ENCODE measurements at places on chromosomes 5 and 9.

DNA sequence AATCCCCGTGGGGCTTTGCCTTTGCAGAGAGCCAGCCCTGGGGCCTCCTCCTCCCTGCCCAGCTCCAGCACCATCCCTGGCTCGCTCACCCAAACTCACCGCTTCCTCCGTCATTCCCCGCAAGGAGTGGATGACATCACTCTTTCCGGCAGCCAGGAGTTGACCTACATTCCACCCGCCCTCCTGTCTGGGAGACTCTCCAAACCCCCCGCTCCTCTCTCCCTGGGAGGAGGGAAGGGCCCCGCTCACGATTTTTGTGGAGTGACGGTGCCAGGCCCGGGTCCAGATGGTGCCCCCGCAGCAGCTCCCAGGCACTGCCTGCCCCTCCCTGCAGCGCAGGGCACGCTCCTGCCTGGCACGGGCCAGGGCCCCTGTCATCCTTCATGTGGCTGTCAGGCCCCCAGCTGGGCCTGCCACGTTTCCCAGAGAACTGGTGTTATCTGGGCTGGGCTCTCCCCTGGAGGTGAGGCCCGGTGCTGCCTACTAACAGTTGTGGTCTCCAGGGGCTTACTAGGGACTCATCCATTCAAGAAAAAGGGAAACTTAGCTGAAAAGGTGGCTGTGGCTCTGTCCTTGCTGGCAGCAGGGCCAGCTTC, 52.3 kb downstream of the NTNG2 start:
- peak; percentile 50 for DNase-seq

DNA sequence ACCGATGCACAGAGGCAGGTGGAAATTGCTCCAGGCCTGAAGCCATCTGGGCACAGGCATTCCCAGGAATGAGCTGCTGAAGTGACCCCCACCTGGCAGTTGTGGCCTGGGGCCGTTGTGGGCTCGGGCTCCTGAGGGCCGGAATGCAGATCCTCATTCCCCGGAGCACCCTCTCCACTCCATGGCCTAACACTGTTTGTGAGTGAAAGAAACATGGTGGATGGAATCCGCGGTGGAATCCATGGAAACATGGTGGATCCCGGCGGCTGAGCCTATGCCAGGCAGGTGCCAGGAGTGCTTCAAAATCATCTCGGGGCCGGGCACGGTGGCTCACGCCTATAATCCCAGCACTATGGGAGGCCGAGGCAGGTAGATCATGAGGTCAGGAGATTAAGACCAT, 3.6 kb upstream of the SARDH start:
- DNase-seq: no peak

DNA sequence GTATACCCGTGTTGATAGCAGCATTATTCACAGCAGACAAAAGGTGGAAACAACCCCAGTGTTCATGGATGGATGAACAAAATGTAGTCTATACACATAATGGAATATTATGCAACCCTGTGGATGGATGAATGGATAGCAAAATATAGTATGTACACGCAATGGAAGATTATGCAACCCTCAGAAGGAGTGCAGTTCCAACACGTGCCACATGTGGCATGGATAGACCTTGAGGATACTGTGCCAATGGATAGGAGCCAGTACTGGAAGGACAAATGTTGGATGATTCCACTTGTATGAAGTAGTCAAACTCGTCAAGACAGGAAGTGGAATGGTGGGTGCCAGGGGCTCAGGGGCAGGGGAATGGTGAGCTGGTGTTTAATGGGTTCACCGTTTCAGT, 44.9 kb downstream of the PLEKHG4B start:
- DNase-seq: no peak

GRCh38 chr9:35414889-35415288, 75.0 kb upstream of the RUSC2 start:
- no peak for DNase-seq

- no peak for DNase-seq
Observed at GRCh38 chr5:149930043-149930748, 14.4 kb downstream of the PDE6A start.

GRCh38 chr9:133044125-133044524, 13.3 kb downstream of the GTF3C5 start:
- DNase-seq: no peak

- DNase-seq: no peak
Observed at GRCh38 chr5:179927824-179928223, 20.1 kb upstream of the TBC1D9B start.

DNA sequence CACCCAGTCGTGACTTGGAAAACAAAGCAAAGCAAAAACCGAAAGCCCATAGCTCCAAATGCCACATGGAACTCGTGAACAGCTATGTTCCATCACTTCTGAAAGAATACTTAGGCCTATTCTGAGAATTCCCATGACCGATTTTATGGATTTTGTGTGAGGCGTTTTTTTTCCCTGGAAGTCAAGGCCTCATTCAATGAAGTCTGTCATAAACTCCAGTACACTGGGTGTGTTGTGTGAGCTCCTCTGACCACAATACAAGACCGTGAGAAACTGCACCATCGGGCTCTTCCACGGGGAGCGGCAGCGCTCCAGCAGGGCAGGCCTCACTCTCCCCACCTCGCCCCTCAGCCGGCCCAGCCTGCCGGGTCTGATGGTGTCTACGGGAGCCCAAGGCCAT, 209.5 kb downstream of the FANCC start:
- no peak for DNase-seq

GRCh38 chr5:68319706-68320412, 104.3 kb downstream of the PIK3R1 start:
- peak; percentile 57 for DNase-seq

GRCh38 chr9:83554278-83554677, 16.1 kb upstream of the FRMD3 start:
- DNase-seq: no peak

All from foreskin keratinocyte (primary cell).